ENCODE measurements at places on chromosomes 7 and 10. TPM values are rescaled to one million over a fixed set of nuclear protein-coding genes. Genes with fewer than 3 reads are reported as not detected.

DNA sequence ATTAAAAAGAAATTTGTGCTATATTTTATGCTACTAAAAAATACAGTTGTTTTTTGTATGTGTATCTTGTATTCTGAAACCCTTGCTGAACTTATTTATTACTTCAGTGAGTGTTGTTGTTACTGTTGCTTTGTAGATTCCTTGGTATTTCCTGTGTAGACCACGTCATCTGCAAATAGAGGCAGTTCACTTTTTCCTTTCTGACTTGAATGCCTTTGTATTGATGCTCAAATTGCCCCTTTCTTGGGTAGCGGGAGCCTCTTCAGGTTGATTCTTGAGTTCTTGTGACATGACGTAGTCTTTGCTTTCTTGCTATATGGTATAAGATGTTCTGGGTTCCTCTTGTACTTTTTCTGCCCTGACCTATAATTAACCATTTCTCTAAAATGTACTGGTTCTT lies 504.1 kb downstream of the SDK1 start:
- DNase-seq = peak; percentile 44

GRCh38 chr7:104967595-104967994 lies 46.4 kb upstream of the KMT2E start:
- DNase-seq = no peak

DNA sequence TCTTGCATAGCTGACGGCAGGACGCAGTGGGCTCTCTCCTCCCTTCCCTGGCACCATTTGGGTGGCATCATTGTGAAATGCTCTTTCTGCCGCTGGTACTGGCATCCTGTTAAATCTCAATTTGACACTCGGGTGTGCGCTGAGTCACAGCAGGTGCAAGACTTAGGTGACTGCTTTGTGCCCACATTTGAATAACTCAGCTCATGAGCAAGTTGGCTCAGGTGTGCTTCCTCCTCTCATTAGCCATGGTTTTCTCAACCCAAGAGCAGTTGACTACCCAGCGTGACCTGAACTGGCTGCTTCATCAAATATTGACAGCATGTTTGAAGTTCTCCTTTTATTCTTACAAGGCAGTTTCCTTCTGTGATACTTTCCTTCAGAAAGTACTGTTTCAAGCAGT lies 24.6 kb upstream of the NFE2L3 start:
- DNase-seq = no peak

- DNase-seq = peak; percentile 65
Measured at GRCh38 chr7:151429560-151430331, 10.2 kb downstream of the CRYGN start.

DNA sequence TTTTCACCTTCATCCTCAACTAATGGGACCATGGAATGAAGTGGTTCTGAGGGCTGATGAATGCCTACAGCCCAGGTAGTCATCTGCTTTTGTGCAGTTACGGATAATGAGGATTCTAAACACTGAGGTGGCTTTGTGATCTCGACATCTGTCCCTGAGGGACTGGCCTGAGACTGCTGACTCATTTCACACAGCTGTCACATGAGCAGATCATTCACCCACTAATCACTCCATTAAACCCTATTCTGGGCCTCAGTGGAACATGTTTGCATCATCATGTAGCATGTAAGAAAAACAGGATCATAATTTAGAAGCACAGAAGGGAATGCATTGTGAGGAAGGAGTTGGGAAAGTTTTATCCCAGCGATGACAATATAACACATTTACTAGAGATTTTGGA lies 79.4 kb upstream of the FEZF1 start:
- DNase-seq = no peak

DNA sequence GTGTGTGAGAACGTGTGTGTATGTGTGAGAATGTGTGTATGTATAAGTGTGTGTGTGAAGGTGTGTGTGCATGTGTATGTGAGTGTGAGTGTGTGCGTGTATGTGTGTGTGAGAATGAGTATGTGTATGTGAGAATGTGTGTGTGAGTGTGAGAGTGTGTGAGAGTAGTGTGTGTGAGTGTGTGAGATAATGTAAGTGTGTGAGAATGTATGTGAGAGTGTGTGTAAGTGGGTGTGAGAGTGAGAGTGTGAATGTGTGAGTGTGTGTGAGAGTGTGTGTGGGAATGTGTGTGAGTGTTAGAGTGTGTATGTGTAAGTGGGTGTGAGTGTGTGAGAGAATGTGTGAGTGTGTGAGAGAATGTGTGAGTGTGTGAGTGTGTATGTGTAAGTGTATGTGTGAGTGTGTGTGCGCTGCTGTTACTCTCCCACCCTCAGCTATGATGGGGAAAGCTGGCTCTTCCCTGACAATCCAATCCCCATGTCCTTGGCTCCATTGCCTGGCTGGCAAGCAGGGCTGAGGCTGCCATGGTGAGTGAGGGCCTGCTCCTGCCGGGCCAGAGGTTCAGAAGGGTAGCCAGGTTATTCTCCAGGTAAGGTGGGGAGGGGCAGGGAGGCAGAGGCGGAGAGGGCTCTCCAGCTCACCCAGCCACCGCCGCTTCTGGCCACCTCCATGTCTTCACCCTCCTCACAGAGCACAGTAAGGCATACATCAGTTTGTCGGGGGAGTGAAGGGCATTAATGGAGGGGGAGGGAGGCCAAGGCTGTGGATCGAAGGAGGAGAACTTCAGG lies 72.6 kb upstream of the PCBD1 start:
- no peak for DNase-seq

GRCh38 chr10:29600067-29600466 lies 34.7 kb downstream of the SVIL start:
- no peak for DNase-seq

Gene UPK3BL2
- 4.7 TPM for total RNA-seq
